NCI-H524 treated with DMSO at 0.1 percent for 48 hours (cell line): ENCODE measurements at places on chromosomes 7 and 10.

DNA sequence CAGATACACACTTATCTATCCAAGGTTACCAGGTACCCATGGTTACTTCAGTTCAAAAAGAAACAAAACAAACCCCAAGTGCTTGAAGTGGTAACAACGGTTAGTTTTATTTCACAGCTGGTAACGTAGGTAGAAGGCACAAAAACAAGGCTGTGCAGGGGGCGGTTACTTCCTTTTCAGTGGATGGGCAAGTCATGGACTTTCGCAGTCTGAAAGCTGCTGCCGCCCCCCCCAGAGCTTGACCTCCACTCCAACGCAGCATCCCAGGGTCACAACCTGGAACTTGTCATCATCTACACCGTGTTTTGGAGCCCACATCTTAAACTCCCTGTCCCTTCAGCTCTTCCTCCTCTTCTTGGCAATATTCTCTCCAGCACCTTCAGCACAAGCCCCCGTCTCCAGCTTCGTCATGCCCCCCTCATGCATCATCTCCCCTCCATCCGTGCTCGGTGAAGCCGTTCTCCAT is 181.2 kb upstream of the ITGB1 start:
- DNase-seq: no peak

DNA sequence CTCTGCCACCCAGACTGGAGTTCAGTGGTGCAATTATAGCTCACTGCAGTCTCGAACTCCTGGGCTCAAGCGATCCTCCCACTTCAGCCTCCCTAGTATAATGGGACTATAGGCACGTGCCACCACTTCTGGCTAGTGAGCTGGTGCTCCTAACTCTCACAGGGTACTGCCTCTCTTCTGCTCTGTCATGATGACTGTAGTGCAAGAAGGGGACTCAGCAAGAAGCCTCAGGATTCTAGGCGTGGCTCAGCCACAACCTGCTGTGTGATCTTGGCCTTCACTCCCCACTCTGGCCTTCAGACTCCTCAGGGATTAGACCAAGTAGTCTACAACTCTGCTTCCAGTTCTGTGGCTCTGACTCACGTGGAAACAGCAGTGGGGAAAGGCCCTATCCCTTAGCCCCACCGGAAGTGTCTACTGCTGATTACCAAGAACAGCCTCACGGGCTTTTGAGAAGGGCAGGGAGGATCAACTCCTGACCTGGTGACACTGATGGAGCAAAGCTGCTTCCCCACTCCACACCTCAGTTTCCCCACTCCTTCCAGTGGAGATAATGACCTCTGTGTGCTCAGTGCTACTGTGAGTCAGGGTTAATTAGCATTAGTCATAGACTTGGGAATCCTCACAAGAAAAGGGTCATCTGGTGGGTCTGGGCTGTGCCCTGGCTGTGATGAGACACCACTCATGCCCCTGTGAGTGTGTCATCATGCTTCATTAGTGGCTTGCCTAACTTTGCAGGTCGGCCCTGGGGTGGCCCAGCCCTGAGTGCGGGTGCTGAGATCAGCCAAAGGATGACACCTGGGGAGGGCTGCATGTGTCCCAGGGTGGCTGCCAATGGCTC is 41.1 kb downstream of the ZC3HC1 start:
- DNase-seq: no peak

DNA sequence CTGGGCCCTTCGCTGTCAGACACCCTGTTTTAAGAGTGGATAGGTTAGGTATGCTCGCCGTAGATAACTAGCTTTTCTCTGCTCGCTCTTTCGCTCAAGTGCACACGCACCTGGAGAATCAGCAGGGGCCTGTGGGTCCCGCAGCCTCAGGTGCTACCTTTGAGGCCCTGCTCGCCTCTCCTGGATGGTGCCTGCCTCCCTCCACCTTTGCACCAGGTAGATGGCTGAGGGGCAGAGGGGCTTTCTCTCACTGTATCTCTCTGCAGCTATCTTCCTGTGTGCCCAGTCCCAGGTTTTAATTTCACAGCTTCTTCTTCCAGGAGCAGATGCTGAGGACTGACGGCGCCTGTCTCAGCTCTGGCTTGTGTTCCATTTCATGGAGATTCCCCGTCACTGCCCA is 227.9 kb downstream of the TCF7L2 start:
- no peak for DNase-seq

- no peak for DNase-seq
These were observed 103.9 kb downstream of the SKAP2 start for GRCh38 chr7:26760501-26760900.

DNA sequence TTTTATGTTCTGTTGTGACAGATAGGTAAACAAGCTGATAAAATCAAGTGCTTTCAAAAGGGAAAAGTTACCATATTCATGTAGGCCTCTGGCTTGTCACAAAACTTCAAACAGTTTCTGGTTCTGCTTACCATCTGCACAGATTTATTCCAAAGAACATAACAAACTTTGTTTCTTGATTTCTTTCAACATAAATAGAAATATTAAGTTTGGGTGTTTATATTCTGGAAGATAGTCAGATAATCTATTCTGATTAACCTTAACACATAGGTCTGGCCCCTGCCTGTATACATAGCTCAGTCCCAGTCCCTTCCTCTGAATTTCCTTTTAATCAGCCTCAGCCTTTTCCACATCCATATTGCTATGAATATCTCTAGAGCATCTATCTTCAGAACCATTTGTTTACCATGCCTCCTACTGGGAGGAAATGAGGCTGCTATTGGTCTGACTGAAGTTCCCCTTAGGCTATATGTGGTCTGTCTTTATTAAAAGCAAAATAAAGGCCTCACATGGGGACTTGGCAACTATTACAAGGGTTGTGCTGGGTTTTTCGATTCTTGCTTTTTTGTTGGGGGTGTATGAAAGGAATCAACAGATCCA is 319.0 kb downstream of the HPSE2 start:
- no peak for DNase-seq

DNA sequence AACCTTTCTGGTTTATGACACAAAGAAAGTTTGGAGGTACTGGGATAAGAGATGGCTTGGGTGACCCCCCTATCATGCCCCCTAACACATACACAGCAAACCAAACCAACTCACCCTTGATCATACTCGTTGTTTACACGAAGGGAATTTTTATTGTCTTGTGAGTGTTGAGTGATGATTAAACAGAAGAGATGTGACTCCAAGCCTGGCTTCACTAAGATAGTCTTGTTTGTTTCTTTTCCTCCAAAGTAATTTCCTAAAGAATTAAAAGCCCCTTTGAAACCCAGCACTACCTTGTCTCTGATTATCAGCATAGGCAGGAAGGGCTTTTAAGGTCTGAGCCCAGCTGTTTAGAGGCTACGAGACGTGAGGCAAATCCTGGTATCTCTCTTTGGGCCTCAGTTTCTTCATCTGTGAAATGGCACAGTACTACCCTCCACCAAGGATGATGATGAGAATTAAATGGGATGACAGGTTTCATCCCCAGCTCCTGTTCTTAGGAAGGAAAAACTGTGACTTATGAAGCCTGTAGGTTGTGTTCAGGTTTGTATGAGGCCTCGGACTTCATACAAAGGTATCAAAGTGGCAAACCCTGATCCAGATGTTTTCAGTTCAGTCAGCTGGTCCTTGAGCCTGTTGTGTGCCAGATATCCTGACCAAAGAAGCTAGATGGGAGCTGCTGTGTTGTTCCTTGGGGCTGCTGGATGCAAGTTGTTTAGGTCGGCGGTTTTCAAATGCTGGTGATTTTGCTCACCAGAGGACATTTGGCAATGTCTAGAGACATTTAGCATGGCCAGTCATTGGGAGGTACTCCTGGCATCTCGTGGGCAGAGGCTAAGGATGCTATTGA is 51.8 kb downstream of the TCF7L2 start:
- no peak for DNase-seq
